SW 1271 (cell line): ENCODE measurements at places on chromosomes 16 and 17.

- DNase-seq = no peak
Measured at GRCh38 chr16:69669577-69669976, 56.8 kb downstream of the NQO1 start.

GRCh38 chr17:6374271-6374691 is 60.6 kb downstream of the AIPL1 start:
- no peak for DNase-seq

DNA sequence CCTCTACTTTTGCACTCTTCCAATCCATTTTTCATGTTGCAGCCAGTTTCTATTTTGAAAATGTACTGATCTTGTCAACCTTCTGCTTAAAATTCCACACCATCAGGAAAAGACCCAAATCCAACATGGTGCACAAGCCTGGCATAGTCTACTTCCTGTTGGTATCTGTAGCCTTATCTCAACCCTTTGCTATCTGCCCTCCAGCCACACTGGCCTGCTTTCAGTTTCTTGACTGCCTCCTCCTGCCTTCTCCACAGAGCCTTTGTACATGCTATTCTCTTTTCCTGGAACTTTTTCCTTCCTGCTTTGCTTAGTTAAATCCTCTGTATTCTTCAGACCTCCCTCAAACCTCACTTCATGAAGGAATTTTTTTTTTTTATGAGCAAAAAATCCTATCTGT is 31.5 kb downstream of the NLRP1 start:
- DNase-seq = no peak

GRCh38 chr17:66725956-66726355 is 109.0 kb upstream of the CACNG5 start:
- no peak for DNase-seq

GRCh38 chr16:526181-527014 is 1.1 kb upstream of the CAPN15 start:
- no peak for DNase-seq

GRCh38 chr17:61122326-61122913 is 277.2 kb upstream of the TBX2 start:
- DNase-seq = no peak

GRCh38 chr17:32741381-32741780 is 135.5 kb downstream of the MYO1D start:
- DNase-seq = no peak

- DNase-seq = no peak
Measured at GRCh38 chr16:4982056-4982867, 24.1 kb downstream of the SEC14L5 start.

GRCh38 chr16:56675685-56676210 is 6.1 kb downstream of the MT1H start:
- DNase-seq = no peak
